AG08395 (cell line): ENCODE measurements at places on chromosomes 12 and 14.
A peak's percentile ranks its signal among the peaks of the same experiment; 100 is the strongest.

GRCh38 chr12:116400636-116401372, 123.3 kb upstream of the MED13L start:
- DNase-seq, result no peak

DNA sequence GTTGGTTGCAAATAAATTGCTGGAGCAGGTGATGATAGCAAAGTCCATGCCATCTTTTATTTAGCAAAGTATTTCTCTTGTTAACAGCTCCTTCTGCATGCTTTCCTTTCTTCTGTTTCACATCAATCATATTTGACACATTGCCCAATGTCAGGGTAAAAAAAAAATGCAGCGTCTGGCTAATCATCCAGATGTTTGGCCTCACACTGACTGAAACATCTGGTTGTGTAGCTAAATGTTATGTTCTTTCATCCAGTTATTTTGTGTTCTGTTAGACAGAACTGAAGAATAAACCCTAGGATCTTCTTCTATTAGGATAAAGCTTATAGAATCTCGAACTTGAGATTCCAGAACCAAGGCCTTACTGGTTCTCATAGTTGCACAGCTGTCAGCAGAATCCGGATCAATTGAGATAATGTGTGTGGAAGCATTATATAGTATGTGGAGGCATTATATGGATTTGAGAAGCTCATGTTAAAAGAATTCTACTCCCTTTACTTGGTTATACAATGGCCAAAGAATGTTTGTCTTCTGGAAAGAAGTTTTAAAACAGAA, 859.2 kb downstream of the DIO2 start:
- DNase-seq, result no peak

DNA sequence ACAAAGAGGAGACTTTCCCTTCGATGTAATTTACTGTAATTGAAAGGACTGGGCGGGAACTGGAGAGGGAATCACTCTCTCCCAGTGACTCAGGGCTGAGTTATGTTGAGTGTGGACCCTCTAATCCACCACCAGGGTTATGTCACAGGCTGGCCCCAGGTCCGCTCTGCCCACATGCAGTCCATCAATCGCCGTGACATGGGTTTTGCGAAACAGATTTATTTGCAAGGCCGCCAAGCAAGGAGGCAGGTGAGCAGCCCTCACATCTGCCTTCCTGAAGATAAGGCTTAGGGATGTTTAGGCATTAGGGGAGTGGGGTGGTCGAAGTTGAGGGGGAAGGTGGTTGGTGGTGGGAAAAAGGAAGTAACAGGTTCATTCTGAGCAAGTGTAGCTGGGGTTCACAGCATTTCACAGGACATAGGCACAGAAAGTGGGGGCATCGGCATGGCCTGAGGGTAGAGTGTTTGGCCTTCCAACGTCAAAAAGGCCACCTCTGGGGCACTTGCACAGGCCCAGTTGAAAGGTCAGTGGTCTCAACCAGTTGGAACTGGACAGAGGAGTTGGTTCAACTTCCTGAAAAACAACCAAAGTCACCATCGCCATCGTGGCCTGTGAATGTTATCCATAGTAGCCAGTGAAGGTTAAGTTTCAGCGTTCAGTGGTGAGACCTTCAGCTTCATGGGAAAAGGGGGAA, 66.9 kb downstream of the DNAH10 start:
- DNase-seq, result no peak

GRCh38 chr12:104986022-104986941, at the start of gene NOPCHAP1:
Gene NOPCHAP1 (plus strand): TSS chr12:104986316. CDS start chr12:104986353, 37 bp downstream.
- peak; percentile 97 for DNase-seq

- peak; percentile 90 for DNase-seq
These were observed 30.3 kb downstream of the NFKBIA start for GRCh38 chr14:35374263-35374712.

DNA sequence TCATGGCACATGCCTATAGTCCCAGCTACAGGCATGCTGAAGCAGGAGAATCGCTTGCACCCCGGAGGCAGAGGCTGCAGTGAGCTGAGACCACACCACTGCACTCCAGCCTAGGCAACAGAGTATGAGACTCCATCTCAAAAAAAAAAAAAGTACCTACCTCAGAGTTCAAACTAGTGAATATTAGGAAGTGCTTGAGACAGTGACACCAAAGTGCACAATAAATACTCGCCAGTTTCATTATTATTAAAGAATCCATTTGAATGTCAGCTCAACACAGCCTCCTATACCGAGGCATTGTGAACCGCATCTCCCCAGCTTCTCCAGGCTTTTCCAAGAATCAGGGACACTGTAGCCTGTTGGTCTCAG, 5.0 kb downstream of the GAPDH start:
- no peak for DNase-seq
